ENCODE measurements at places on chromosomes 11 and 22.

GRCh38 chr11:92101920-92102319 is 122.7 kb upstream of the FAT3 start:
- no peak for DNase-seq

GRCh38 chr22:45872659-45873263 is 104.2 kb downstream of the WNT7B start:
- no peak for DNase-seq

GRCh38 chr11:75689863-75690609 is 21.2 kb upstream of the MAP6 start:
- DNase-seq, result no peak

DNA sequence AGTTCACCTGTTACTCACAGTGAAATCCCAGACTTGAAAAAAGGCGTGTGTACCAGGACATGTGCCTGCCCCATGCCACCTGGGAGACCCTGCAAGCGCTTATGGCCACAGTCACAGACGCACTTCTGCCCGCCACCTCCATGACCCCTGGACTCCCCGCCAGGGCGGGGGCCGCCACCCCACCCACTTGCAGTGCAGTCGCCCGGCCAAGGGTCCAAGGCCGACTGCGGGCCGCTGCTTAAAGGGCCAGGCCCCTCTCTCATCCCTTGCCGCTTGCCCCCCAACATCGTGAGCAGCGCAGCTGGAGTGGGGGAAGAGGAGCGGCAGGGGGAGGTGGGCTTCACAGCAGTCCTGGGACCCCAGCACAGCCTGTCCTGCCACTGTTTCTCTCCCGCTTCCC is 10.8 kb downstream of the DUSP8 start:
- no peak for DNase-seq

DNA sequence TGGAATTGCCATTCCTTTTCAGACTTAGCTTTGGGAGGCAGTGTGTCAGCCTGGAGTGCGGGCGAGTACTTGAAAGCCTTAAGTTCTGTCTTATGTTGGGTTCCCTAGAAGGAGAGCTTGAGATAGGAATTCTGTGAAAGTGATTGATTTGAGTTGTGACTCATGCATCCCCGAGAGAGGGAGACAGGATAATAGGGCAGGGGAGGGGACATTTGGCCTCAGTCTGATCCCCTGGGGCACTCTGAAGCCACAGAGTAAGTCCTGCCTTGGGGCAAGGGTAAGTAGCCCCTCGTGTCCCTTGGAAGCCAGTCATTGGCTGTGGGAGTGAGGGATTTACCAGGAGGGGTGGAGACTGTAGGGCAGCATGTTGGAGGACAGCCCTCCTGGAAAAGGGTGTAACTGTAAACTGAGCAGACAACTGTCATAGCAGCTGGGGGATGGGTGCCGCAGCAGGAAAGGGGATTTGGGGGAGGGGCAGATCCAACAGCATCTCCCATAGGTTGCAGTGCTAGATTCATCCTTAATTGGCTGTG is 44.0 kb downstream of the KIAA1671 start:
- DNase-seq, result no peak

GRCh38 chr22:29710922-29711593 is 8.7 kb upstream of the CABP7 start:
- DNase-seq, result no peak
